ENCODE measurements at places on chromosomes 3 and 15.
A peak's percentile ranks its signal among the peaks of the same experiment; 100 is the strongest.

DNA sequence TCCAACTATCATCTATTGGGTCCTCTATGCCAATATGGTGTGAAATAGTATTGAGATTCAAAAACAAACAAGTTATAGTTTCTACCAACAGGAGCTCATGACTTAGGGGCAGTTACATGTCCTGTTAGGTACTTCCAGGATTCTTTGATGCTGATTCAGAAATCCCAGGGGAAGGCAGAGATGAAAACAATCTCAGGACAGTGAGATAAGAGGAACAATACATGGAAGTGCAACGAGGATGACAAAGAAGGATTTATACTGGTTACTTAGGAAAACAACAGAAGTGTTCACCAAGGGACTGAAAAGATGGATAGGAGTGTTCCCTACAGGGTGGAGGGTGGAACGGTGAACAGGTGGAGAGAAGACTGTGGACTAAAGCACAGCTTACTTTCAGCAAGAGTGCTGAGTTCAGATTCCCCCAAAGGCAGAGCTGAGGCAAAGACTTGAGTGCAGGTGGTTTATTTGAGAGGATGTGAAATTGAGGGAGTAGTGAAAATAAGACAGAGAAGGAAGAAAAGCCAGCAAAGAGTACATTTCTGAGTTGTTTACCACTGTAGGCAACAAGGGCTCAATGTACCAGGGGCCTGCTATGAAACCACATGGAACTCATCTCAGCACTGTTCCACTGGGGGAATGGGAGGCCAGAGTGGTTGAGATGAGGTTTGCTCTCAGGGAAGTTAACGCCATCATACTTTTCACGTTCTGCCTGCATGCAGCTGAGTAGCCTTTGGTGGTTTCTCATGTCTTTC lies 68.1 kb downstream of the TRIM69 start:
- DNase-seq = peak; percentile 12

DNA sequence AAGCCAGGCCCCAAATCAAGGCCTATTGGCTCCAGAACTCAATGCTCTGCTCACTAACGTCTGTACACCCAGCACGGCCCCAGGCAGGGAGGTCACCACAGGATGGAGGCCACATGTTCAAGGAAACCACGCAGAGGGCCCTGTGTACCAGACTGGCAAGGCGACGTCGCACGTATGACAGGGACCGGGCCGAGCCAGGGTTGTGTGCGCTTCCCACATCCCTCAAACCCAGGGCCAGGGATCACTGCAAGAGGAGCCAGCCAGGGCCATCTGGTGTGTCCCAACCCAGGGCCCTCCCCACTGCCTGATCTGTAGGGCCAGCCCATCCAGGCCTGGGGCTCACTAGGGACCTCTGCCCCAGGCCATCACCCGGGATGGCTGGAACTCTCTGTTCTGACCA lies 62.0 kb downstream of the ZNF445 start:
- DNase-seq = no peak

DNA sequence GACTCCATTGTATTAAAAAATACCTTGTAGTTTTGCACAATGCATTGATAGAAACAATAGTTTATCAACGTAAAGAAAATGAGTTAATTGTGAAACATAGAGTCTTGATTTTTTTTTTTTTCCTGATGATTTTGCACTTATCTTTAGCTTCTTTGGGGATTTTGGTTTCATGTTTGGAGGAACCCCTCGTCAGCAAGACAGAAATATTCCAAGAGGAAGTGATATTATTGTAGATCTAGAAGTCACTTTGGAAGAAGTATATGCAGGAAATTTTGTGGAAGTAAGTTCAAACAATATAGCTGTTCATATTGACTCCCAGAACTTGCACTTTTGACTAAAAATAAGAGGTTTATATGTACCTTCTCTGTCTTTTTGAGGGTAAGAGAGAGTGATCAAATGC lies 7.0 kb downstream of the DNAJB11 start:
- DNase-seq = no peak

- DNase-seq = no peak
Observed at GRCh38 chr3:23052620-23053019, 150.5 kb upstream of the UBE2E2 start.

DNA sequence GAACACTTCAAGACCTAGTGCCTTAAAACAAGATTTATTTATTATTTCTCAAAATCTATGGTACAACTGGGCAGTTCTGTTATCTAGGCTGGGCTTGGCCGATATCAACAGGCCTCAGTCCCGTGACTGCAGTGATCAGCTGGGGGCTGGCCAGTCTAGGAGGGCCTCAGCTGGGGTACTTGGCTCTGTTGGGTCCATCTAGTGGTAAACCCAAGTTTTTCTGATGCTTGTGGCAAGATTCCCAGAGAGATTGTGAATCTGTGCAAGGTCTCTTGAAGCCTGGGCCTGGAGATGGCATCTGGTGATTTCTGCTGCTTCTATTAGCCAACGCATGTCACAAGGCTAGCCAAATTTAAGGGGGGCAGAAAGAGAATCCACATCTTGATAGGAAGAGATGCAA lies 482.4 kb upstream of the SGO1 start:
- no peak for DNase-seq

- peak; percentile 72 for DNase-seq
Observed at GRCh38 chr3:172040078-172040980, 951 bp downstream of the FNDC3B start.

DNA sequence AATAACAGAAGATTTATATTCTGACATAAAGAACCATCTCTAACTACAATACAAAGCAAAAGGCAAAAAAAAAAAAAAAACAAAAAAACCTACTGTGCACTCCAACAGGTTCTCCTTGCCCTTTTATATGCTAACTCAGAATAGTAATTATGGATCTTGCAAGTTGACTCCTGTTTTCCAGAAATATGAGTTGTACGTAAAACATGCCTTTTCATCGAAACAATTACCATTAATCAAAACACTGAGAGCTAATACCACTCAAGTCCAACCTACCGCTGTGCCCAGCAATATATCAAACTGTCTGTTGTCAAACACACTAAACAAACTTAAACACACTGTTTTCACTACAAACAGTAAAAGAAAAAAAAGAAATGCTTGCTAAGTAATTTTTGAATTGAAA lies 389.8 kb downstream of the TBC1D5 start:
- DNase-seq = no peak

GRCh38 chr3:29064085-29064484 lies 216.8 kb upstream of the RBMS3 start:
- DNase-seq = no peak

DNA sequence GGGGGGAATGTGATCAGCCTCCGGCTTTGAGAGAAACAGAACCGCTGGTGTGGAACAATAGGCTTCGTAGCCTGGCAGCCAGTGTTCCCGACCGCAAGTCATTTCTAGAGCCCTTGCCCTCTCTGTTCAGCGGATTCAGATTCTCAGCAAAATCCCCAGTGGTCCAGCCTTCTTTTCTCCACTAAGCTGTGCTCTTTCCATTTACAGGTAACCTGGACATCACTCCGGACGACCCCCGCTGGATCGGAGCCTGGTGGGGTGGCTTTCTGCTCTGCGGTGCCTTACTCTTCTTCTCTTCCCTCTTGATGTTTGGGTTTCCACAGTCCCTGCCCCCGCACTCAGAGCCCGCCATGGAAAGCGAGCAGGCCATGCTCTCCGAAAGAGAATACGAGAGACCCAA lies 250.6 kb downstream of the SLCO3A1 start:
- no peak for DNase-seq

DNA sequence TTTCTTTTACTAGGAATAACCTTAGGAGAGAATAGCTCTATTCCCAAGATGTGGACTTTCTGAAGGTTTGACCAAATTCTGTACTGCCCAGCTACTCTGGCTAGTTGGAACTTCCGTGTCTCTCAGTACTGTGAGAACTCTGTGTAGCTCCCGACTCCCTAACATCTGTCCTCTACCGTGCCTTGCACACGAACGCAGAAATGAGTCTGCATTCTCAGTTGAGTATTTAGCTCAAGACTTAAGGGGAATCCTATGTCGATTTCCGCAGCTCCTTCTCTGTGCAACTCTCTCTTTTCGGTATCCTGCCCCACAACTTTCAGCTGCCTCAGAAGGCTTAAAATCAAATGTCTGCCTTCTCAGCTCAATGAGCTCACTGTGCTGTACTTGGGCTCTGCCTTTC lies 86.7 kb upstream of the EPHB3 start:
- no peak for DNase-seq

DNA sequence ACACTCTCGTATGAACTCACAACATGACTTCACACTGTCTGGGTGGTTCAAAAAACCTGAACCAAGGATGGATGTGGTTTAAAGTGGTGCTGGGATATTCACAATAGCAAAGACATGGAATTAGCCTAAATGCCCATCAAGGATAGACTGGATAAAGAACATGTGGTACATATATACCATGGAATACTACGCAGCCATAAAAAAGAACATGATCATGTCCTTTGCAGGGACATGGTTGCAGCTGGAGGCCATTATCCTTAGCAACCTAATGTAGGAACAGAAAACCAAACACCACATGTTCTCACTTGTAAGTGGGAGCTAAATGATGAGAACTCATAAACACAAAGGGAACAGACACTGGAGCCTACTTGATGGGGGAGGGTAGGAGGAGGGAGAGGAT lies 3.3 kb upstream of the PRSS50 start:
- no peak for DNase-seq

DNA sequence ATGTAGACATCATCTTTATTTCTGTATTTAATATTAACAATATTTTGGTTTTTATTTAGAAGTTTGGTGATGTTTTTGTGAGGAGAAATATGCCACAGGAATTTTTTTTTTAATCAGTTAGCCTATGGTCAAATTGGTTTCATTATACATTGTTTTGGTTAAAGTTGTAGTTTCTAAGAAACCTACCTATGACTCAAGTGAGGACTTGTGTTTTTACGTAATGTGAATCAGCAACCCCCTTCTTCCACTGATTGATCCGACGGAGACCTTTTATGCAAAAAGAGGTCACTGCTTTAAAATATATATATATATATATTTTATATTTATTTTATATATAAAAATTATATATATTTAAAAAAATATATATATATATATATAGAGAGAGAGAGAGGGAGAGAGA lies 698.1 kb downstream of the FHIT start:
- no peak for DNase-seq

GRCh38 chr15:73183071-73183470 lies 130.8 kb downstream of the NEO1 start:
- DNase-seq = no peak

DNA sequence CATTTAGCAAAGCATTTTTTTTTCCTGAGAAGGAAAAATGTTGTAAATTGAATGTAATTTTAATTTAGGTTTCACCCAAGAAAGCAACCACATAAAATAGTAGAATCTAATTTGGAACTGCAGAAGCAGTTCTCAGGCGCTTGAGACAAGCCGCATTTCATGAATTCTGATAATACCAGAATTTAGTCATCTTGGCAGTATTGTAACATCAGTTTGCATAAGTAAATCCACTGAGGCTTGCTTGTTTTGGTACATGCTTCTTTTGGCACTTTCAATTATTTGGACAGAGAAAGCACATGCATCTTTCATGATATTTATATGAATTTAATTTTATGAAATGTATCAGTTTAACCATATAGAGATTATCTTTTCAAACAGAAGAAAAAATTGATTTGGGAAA lies 389.7 kb upstream of the ROBO1 start:
- no peak for DNase-seq

GRCh38 chr15:73517566-73517965 lies 74.6 kb downstream of the REC114 start:
- DNase-seq = no peak

GRCh38 chr3:123149525-123149924 lies 52.2 kb upstream of the SEC22A start:
- no peak for DNase-seq

GRCh38 chr3:81452418-81452817 lies 309.0 kb downstream of the GBE1 start:
- DNase-seq = no peak

Data from GM10248 (cell line).